HFF-Myc (cell line): ENCODE measurements at places on chromosomes 1 and 21.

- no peak for DNase-seq
Measured at GRCh38 chr21:27036736-27037301, 69.9 kb upstream of the ADAMTS5 start.

GRCh38 chr1:205961405-205961804 lies 18.1 kb upstream of the SLC26A9 start:
- DNase-seq, result no peak

- DNase-seq, result no peak
Measured at GRCh38 chr1:109898842-109899241, 11.8 kb upstream of the CSF1 start.

- DNase-seq, result no peak
Measured at GRCh38 chr1:153764310-153764709, 10.9 kb upstream of the SLC27A3 start.

DNA sequence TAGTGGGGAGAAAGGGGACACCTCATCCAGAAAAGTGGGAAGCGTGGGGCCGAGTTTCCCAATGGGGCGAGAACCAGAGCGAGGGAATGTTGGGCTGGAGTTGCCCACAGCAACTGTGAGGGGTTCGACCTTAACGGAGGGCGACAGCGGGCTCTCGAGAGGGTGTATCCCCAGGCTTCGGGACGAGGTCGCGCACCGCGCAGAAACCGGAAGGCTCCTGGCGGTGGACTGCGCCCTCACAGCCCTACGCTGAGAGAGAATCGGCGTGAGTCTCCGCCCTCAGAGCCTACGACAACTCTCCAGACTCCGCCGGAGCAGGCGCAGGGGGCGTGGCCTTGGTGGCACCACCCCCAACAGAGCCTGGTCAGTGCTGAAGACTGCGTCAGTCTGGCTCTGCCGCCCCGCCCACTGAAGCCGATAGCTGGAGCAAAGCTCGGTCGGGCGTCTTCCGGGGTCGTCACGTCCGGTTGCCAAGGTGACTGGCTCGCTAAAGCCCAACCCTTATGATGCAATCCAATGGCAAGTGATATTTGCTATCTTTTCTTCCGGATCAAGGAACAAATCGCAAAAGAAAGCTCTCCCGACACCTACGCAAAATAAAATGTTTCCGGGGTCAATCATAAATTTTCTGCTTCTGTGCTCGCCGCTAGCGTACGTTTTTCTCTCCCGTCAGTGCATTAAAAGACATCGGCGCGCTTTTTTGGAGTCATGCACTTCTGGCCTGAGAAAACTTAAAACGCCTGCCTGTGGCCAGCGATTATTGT lies at the start of gene LRIF1:
Gene LRIF1 (minus strand): TSS at position 232 of the 764 bp plus-strand sequence. CDS start 234 bp downstream, outside the sequence.
- DNase-seq, result peak; percentile 98

GRCh38 chr1:237574536-237574935 lies 316.2 kb downstream of the ZP4 start:
- DNase-seq, result no peak

GRCh38 chr1:93784538-93784937 lies 94.5 kb downstream of the DNTTIP2 start:
- DNase-seq, result no peak

- no peak for DNase-seq
Measured at GRCh38 chr1:205500240-205501233, 3.9 kb upstream of the CDK18 start.

DNA sequence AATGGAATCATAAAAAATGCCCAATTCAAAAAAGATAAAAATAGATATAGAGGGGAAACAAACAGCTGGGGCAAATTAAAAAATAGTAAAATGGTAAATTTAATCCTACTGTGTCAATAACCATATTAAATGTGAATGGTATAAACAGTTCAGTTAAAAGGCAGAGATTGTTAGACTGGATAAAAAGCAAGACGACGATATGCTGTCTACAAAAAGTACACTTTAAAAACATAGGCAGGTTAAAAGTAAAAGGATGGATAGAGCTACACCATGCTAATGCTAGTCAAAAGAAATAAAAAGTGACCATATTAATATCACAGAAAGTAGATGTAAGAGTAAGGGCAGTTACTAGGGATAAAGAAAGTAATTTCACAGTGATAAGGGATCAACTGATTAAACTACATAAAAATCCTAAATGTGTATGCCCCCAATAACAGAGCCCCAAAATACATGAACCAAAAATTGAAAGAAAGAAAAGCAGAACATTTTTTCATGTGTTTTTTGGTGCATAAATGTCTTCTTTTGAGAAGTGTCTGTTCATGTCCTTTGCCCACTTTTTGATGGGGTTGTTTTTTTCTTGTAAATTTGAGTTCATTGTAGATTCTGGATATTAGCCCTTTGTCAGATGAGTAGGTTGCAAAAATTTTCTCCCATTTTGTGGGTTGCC lies 27.4 kb downstream of the MORN1 start:
- DNase-seq, result no peak

DNA sequence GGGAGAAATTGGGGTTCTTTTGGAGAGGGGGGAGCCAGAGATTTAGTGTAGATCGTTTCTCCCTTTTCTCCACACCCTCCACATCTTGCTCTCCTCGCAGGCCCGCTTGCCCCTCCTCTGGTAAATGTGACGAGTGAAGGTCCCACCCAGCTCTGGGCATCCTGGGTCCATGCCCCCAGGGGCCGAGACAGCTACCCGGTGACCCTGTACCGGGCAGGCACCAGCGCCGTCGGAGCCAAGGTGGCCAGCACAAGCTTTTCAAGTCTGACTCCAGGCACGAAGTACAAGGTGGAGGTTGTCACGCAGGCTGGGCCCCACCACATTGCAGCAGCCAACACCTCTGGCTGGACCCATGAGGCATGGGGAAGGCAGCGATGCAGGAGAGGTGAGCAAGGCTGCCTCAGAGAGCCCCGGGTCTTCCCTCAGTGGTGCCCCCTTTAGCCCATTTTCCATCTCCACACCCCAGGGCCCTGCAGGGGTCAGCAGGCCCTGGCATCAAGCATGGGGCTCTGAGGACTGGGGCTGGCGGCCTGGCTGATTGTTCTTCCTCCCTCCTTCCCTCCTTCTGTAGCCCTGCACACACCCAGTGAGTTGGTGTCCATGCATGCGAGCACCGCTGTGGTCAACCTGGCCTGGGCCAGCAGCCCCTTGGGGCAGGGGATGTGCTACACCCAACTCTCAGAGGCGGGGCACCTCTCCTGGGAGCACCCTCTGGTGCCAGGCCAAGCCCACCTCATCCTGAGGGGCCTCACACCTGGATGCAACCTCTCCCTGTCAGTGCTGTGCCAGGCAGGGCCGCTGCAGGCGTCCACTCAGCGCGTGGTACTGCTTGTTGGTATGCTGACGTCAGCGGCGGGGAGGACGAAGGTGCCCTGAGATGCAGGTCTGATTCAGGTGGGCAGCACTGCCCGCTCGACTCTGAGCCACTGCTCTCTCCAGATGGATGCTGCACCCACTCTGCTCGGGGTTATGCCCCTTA lies 16.4 kb upstream of the LGR6 start:
- no peak for DNase-seq

DNA sequence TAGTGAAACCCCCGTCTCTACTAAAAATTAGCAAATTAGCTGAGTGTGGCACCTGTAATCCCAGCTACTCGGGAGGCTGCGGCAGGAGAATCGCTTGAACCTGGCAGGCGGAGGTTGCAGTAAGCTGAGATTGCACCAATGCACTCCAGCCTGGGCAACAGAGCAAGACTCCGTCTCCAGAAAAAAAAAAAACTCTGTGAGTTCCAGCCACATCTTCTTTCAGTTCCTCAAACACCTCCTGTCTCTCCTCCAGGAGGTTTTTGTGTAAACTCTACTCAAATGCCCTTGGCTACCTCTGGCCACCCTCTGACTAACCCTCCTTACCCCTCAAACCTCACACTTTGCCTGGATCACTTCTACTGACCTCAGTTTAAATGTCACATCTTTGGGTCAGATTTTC lies 38.1 kb downstream of the RCSD1 start:
- no peak for DNase-seq

DNA sequence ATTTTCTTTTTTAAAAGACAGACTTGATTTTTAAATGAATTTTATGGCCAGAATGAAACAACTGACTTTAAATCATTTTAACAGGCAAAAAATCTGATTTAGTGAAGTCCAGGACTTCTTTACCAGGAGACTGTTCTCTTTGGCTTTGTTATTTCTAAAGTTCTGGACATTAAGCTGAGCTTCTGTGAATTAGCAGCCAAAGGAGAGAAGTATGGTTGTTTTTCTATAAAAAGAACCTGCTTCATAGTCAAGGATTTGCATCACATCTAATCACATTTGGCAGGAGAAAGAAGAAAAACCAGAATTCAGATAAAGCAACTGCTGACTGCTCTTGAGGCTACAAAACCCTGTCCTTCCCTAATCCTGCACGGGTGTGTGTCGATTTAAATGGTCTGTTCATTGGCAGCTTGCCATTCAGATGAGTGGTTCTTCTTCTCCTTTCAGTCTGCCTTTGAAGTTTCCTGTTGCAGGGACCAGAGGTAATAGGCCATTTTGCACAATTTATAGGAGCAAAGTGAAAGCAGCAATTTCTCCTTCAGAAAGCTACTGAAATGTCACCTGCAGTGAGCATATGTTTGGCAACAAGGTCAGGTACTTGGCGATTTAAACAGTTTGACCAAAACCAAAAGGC lies 215.4 kb downstream of the OLFM3 start:
- DNase-seq, result no peak

DNA sequence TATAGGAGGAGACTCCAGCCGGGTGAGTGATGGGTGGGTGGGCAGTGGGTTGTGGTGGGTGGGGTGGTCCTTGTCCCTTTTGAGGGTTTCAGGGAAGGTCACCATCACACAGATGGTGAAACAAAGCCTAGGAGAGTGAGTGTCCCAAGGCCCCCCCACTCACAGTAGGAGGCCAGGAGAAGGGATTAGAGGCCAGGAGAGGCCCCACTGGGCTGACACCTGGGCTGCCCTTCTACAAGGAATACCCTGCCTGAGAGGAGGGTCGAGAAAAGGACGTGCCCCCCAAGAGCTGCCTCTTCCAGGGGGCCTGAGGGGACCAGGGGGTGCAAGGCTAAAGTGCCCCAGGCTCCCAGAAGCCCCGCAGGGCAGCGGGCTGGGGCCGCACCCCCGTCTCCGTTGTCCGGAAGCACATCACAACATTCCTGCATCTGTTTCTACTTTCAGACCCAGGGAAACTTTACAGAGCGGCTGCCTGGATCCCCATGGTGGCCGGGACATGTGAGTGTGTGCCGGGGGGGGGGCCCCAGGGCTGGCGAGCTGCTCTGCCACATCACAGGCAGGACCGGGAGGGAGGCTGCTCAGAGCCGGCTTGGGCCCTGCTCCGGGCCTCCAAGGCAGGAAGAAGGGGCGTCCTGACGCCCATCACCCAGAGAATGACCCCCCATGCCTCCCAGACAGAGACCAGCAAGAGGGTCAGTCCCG lies 68.2 kb downstream of the ARHGEF16 start:
- DNase-seq, result peak; percentile 70

DNA sequence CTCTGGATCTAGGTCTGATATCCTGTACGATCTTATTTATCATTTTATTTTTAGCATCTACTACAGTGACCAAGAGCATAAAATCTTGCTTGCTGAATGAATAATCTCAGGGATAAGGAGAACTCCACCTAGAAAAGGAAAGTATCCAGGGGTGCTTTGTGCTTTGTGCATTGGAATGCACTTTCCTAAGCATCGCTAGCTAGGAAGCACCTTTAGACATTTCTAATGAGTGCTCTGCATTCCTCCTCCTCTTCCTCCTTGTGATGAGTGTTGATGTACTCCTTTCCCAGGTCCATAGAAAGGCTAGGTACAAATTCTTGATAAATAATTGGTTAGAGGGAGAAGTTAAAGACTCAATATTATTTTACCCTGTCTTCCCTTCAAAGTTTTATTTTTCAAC lies 31.4 kb downstream of the TCEANC2 start:
- DNase-seq, result no peak

DNA sequence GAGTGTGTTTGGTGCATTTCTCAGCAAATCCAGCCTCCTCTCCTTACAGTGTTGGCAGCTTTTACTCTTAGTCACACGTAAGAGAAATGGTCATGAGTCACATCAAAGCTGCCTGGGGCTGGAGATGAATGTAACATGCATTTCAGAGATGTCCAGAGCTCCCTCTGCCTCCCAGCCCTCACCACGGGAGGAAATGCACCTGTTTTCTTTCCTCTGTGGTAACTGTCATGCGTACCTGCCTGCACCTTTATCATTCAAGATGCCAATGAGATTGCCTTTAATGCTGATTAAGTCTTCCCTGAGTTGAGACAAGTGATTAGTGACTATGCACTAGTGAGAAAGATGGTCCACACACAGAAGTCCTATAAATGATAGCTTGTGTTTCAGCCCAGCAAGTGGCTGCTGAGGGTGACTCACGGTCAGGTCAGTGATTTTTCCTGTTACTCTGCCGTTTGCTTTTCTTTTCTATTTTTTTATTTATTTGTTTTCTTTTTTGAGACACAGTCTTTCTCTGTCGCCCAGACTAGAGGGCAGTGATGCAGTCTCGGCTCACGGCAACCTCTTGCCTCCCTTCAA lies 277.3 kb upstream of the FMN2 start:
- DNase-seq, result no peak

DNA sequence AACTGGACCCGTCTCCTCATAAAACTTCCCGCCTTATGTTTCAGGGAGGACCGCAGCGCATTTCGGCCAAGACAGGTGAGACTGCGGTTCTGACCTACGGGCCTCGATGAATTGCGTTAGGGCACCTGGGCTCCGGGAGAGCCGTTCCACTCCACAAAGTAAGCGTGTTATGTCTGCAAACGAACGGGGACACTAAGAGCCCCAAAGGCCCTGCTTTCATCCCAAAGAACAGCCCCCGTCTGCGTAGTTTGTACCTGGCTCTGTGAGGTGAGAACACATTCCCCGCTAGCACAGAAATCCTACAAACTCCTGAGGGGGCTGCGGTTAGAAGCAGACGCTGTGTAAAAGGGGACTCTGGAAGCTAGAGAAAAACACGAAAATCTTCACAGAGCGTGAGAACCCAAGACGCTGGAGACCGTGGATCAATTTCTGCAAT lies 41.6 kb upstream of the PPIAL4F start:
- DNase-seq, result no peak

DNA sequence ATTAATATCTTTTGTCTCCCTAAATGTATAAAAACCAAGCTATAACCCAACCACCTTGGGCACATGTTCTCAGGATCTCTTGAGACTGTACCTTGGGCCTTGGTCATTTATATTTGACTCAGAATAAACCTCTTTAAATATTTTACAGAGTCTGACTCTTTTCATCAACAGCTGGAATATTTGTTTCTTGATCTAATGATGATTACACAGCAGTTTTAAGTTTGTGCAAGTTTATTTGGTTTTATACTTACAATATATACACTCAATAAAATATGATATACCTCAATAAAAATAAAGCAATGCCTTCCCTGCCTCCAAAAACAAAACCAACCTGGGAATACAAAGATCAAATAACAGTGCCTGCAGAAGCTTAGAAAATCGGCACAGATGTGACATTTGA lies 22.0 kb downstream of the LEPR start:
- no peak for DNase-seq

GRCh38 chr1:238549137-238549536 lies 658.4 kb upstream of the ZP4 start:
- no peak for DNase-seq

GRCh38 chr1:48062353-48062752 lies 65.2 kb upstream of the TRABD2B start:
- DNase-seq, result no peak

GRCh38 chr1:32074841-32075240 lies 2.1 kb downstream of the TMEM39B start:
- no peak for DNase-seq
